ENCODE measurements at places on chromosomes 1 and 21.

GRCh38 chr1:208219659-208220282 lies 24.4 kb downstream of the PLXNA2 start:
- DNase-seq = no peak

- no peak for DNase-seq
These were observed 101.1 kb upstream of the JUN start for GRCh38 chr1:58884706-58885661.

DNA sequence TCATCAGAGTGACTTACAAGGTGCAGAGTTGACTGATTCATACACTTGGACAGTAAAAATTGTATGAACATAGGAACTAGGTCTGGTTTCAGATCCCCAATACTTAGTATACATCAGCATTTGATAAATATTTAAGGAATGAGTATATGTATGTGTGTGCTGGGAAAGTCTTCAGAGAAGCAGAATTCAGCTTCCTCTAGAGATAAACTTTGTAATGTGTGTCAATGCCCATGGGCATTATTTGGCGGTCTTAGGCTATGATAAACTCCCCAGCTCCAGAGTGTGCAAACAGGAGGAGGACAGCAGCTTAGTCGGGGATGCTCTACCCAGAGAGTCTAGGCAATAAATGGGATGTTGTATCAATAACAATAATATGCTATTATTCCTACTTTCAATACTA lies 2.9 kb upstream of the CAMK1G start:
- DNase-seq = no peak

DNA sequence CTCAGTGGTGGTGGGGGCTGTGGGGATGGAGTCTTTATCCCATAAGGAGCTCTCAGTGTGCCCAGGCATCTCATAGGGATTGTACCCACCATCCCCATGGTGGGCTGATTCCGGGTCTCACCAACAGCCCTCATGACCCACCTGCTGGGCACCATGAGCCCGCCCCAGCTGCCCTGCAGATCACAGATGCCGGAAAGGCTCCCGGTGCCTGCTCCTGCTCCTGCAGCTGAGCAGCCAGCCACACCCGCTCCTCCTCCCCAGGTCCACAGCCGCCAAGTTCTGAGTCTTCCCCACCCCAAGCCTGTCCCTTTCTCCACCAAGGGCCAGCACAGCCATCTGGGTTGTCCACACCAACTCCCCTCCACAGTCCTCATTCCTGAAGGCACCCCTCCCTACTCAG lies 15.5 kb upstream of the TSPEAR start:
- no peak for DNase-seq

GRCh38 chr21:37562920-37563640 lies 196.5 kb downstream of the DYRK1A start:
- no peak for DNase-seq

- no peak for DNase-seq
These were observed 79.3 kb upstream of the B3GALT2 start for GRCh38 chr1:193265716-193266115.

DNA sequence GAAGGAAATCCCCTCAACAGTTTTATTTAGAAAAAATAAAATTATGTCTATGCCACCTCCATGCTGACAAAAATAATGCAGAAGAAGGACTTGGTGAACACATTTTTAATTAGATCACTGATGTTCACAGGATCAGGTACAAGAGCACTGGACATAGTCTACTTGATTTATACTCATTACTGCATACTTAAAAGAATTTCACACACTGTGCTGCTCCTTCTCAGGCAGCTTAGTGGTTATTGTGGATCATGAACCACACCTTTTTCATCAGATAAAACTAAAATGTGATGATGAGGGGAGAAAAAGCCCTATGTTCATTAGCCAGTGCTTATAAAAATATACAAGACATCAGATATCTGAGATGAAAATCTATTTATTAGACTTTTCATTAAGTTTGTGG lies 103.3 kb upstream of the DPH5 start:
- DNase-seq = peak; percentile 37

GRCh38 chr21:7957713-7958064 lies 2563.7 kb upstream of the TPTE start:
- no peak for DNase-seq

Measured in CD4-positive, alpha-beta T cell treated with Interleukin-15 for 4 hours (primary cell).